ENCODE measurements at places on chromosomes 16 and 17.

DNA sequence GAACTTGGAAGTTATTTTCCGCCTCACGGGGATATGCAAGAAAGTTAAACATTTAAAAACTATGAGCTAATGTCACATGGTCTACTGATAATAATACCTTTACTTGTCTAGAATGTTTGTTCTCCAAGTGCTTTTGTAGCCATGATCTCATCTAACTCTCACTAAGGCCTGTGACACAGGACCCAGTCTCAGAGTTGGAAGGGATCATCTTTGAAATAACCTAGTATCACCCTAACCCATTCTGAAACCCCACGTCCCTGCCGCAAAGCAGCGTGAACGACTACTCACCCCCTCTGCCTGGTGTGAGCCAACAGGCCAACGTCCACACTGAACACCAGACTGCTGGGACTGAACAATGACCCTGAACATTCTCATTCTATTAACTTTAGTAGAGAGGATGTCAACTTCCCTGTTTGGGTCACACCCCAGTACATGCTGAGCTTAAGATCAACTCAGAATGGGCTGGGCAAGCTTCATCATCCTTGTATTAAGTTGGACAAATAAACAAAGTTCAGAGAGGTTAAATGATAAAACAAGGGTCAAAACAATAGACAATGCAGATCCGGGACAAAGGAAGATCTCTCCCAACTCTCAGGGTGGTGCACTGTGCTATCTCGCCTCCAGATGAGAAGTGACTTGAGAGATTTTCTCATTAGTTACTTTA is 54.8 kb upstream of the BCAR1 start:
- DNase-seq = no peak

GRCh38 chr17:73795730-73796129 is 151.5 kb upstream of the SDK2 start:
- DNase-seq = no peak

DNA sequence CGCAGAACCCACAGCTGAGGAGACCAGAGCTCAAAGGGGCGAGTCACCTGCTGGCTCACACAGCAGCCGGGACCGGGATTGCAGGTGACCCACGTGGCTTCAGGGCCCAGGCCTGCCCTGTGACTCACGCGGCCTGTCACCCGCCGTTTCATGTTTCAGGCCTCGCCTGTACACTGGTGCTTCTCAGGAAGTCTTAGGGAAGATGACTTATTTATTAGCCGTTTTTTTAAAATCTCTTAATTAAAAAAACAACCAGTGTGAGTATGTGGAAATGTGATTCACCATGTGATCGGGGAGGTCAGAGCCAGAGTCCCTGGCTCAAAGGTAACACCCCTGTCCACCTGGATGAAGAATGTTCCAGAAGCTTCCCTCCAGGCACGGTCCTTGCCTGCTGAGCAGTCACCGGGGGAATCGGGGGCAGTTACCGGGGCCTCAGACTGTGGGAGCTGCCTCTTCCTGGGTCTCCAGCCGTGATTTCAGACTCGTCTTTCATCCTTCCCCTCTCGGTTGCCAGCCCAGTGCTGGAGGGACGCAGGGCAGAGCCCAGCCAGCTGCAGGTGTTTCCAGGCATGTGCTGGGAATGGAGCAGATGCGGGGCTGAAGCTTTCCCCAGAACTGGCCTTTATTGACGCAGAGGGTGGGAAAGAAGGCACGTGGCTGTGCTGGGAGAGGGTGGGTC is 49.3 kb downstream of the CMIP start:
- peak; percentile 14 for DNase-seq

DNA sequence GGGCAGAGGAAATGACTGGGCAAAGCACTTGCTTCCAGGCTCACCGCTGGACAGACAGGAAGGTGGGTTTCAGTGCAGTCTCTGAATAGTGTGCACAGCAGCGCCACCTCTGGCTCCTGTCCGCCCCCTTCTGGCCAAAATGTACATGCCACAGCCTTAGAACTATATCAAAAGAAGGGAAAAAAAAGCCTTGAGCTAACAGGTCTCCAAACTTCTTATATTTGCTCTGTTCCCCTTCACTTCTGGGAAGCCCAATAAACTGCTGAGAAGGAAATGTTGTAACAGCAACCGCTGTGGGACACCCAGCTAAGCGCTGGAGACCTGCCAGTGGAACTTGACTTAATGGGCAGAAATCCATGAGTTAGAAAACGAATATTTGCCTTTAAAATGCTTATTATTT is 17.5 kb downstream of the COG7 start:
- DNase-seq = peak; percentile 38

- DNase-seq = no peak
Measured at GRCh38 chr16:16041196-16041892, 91.9 kb downstream of the ABCC1 start.

DNA sequence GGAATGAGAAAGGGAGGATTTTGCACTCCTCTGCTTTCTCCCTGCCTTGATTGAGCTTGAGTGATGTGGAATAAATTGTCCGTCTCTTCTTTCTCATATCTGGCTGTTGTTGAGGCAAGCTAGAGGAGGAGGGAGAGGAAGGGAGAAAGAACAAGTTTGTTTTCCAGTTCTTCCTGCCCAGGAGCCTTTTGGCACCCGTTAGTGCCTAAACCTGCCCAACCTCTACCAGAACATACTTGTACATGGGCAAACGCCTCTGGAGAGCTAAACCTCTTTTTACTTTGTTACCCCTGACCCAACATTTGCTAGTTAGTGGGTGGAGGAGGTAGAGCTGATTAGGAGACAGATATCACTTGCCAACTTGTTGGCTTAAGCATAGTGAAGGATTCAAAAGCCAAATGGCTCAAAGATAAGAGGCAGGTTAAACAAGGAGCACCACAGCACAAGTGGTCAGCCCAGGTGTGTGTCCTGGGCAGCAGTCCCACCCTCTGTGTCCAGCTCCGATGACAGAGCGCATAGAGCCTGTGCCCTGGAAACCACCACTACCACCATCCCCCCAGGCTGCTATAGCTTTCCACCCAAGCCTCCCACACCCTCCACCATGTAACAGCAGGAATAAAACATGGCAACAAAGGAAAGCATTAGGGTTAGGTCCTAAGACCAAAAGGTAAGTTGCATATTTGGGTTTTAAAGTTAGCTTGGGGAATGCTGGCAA is 6.5 kb downstream of the ODF4 start:
- no peak for DNase-seq

DNA sequence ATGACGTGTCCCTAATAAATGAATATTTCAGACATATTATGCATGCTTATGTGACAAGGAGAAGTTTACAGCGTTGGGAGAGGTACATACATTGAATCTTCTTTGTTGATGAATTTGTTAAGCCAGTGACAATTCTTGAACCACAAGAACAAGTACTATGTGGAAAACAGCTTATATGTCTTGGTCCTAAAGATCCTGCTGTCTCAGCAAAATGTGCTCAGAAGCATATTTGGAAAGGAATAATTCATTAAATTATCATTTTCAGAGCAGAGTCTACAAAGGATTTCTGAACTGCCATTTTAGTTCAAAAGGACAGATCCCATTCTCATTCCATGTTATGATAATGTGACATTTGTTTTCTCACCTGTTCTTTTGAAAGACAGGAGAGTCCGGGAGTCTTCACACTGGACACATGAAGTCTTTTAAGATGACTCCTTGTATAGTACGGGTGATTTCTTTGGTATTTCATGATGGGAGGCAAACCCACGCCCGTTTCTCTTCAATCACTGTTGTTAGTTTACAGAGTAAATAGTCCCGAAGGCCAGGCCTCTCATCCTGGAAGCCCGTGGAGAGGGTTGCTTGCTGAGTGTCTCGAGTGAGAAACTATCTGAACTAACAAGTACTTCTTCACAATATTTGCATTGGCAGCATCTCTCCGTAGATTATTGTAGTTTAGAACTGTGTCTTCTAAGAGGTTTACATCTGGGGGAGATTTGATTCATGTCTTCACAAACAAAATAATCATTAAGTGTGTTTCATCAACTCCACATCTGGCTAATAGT is 26.7 kb downstream of the VPS35L start:
- DNase-seq = no peak

GRCh38 chr16:53947642-53948041 is 243.7 kb downstream of the FTO start:
- no peak for DNase-seq

- no peak for DNase-seq
Measured at GRCh38 chr16:25478476-25478875, 213.3 kb upstream of the HS3ST4 start.

DNA sequence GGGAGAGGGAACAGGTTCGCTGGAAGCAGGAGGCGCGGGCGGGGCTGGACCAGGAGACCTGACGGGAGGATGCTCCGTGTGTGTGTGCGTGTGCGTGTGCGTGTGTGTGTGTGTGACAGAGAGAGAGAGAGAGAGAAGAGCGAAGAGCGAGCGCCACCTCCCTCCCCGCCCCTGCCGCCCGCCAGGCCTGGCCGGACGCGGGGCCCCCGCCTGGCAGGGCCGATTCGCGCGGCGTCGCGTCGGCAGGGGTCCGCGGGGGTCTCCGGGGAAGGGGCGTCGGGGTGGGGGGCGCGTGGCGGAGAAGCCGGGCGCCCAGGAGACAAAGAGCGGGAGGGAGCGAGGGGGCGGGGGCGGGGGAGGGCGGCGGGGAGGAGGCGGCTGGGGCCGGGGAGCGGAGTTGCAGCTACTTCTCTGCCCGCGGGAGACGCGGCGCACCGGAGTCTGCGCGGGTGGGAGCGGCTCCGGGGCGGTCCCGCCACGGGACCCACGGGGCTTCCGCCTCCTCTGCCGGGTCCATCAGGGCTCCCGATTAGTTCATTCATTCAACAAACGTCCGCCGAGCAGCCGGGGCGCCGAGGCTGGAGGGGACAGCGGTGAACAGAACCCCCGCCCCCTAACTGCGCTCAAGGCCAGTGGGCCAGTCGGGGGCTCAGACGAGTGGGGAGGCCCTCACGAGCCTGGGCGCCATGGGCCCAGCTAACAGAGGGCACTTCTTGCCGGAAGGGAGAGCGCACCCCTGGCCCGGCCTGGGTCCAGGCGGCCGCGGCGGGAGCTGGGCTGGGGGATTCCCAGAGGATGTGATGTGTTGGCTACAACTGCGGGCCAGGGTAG is at the start of gene SAMD14:
Gene SAMD14, minus strand, starts transcription at position 433 of the 831 bp plus-strand sequence. CDS start 5,201 bp downstream, outside the sequence.
- DNase-seq = no peak

DNA sequence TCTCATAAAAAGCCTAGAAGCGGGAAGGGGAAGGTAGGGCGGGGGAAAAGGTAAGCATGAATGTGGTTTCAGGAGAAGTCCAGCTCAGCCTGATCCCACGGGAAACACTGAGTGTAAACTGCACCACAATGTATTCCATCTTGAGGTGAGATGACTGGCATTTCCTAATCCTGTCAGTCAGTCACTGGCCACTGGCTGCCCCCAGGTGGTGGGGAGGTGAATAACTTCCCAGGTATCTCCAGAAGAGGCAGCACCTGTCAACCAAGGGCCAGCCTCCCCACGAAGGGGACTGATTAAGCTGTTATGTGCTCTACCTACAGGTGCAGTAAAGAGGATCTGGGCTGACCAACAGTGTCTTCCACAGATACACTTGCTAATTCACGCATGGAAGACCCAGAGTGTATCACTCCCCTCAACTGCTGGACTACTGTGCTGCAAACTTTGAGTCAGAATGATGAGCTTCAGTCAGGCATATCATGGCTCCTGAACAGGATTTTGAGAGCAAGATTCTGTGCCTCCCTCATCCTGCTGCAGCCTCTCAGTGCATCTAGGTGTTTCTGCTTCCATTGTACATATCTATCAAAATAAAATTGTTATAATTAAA is 108.5 kb upstream of the CCL2 start:
- peak; percentile 12 for DNase-seq

DNA sequence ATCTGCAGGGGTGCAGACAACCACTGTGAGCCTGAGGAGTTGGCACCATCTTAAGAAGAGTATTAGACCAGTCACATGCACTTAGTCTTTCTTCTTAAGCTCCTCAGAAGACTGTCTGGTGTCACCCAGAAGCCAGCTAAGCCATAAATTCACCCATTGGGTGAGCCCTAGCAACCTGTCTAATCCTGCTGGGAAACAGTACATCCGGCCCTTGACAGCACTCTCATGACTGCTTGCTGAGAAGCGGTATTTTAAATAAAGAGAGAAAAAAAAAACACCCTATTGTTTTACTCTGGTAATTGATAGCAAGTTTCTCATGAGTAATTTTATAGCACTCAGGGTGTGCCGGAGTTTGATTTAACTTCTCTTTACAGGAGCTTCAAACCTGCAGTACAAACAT is 134.7 kb downstream of the SOX9 start:
- no peak for DNase-seq

- DNase-seq = no peak
Measured at GRCh38 chr16:70253291-70254106, 1.8 kb upstream of the EXOSC6 start.

GRCh38 chr17:43979011-43979410 is 25.3 kb upstream of the PYY start:
- no peak for DNase-seq

DNA sequence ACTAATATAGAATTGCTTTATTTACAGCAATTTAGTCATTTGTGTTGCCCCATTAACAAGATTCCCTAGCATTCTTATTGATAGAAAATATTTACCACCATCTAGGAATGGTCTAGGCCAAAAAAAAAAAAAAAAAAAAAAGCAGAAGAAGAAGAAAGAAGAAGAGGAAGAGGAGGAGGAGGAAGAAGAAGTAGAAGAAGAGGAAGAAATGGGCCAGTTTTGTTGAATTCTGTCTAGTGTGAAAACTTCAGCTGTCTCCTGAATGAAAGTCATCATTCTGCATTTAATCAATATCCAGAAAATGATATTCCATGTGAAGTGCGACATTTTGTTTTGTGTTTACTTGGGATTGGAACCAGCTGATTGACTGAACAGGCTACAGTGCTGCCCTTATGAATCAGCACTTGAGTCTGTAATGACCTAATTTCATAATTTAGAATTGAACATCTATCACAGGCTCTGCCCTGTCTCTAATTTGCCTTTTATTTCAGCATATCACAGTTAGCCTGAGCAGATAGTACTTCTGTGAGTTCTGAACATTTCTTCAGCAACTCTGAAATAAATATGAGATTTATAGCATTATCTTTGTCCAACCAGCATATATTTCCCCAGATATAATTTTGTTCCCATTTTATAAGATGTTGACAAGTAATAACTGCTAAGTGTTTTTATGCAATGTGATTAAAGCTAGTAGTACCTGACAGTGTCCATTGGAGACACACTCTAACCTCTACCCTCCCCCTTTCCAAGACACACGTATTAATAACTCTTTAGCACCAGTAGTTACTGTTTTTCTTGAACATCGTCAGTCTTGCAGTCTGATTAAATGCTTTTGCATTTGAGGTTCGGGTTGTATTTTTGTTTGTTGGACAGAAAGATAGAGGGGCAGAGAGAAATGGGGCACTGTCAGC is 5.9 kb downstream of the ANKFN1 start:
- no peak for DNase-seq
